Lung (tissue), 17 donors: ENCODE measurements at places on chromosomes 6 and 20. TPM values are rescaled to one million over a fixed set of nuclear protein-coding genes. Genes with fewer than 3 reads are reported as not detected.

SAPCD1 gene
- 6.3 TPM for polyA plus RNA-seq

EDN3 gene
- 0.12 TPM for polyA plus RNA-seq

BMP2 gene
- 11.4 TPM for polyA plus RNA-seq

GNAS gene
- 1,238 TPM for polyA plus RNA-seq

DEFB132 gene
- not detected for polyA plus RNA-seq

SLC17A1 gene
- polyA plus RNA-seq: not detected

DST gene
- 62.6 TPM for polyA plus RNA-seq

WFDC12 gene
- polyA plus RNA-seq: 4.9 TPM

SIRPD gene
- 1.9 TPM for polyA plus RNA-seq

KCNK17 gene
- polyA plus RNA-seq: 4.0 TPM
